ENCODE measurements at places on chromosomes 1 and 21. TPM values are rescaled to one million over a fixed set of nuclear protein-coding genes. Genes with fewer than 3 reads are reported as not detected.

The LINGO4 gene
- not detected for total RNA-seq

The GJB4 gene
- 5.8 TPM for total RNA-seq

The CAMSAP2 gene
- total RNA-seq = 40.3 TPM

The RAB25 gene
- 129 TPM for total RNA-seq

The LIPI gene
- total RNA-seq = not detected

The HJV gene
- not detected for total RNA-seq

The SLAMF9 gene
- total RNA-seq = 0.94 TPM

The PAQR7 gene
- 30.2 TPM for total RNA-seq

DNA sequence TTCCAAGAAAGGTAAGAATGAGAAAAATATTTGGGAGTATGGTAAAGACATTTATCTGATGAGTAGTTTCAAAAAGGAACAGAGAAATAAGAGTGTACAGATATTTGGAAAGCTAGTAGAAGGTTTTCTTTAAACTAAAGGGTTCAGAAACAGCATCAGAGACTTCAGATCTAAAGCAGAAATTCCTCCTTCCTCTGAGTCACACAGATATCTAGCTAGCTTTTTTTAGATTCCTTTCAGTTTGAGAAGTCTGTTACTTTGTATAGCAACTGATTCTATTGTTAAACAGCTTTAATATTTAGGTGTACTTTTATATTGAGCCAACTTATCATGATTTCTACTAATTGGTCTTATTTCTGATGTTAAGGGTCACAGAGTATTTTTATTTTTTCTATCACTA lies 4.7 kb downstream of the AMY2B start:
- no peak for DNase-seq

- DNase-seq = no peak
Observed at GRCh38 chr1:218211241-218211640, 73.9 kb upstream of the RRP15 start.

GRCh38 chr1:181525104-181525721 lies 41.9 kb downstream of the CACNA1E start:
- DNase-seq = no peak

DNA sequence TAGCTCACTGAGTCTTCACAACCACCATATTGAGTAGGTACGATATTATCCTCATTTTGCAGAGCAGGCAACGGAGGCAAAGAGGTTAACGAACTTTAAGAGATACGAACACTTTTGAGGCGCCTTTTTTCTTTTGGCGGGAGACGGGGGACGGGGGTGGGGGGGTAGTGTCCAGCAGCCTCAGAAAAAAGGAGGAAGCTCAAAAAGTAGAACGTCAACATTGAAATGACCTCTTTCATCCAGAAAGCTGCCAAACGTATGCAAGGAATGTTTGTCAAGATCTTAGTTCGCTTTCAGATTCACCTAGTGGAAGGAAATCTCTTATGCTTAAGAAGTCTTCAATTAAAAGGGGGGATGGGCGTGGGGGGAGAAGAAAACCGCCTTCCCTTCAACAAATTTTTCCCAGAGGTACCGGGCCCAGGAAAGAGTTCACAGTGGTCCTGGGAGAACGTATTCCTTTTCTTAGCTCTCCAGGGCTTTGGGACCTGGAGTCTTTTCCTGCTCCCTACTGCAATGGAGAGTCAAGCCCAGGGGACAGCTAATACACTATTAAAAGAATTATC lies 1.1 kb upstream of the PCAT6 start:
- DNase-seq = no peak

DNA sequence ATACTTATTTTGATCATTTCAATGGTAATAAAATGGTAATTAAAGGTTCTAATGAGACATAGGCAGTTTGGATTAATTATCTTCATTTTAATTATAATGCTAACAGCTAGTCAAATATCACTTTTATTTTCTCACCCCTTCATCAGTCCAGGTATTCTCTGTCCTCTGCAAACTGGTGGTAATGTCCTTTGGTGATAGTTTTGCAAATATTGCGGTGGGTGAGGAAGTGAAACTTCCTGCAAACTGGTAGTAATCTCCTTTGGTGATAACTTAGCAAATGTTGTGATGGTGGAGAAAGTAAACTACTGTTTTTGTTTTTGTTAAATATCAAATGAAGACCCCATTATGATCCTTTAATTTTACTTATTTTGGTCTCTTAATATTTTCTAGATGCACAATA lies 209.0 kb downstream of the AMY1C start:
- no peak for DNase-seq

GRCh38 chr1:202002507-202002906 lies 7.9 kb upstream of the ELF3 start:
- no peak for DNase-seq

DNA sequence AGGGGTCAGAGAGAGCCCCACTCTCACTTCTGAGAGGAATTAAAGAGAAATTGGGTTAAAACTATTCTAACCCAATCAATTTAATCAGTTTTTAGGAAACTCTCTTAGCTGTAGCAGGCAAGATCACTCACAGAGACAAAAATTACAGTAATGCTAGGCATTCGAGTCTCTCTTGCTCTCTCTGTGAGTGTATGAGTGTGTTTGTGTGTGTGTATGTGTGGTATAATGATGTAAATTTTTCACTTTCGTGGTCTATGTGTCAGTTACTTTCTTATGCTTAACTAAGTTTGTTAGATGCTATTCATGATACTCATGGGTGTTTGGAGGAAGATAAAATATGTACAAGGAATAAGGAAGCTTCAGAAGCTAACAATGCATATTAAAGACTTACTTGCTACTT lies 131.3 kb downstream of the FASLG start:
- DNase-seq = no peak

GRCh38 chr21:17736072-17736471 lies 83.1 kb downstream of the C21orf91 start:
- no peak for DNase-seq

- DNase-seq = no peak
Observed at GRCh38 chr1:58324558-58324957, 222.0 kb downstream of the OMA1 start.

GRCh38 chr1:232980355-232980978 lies 30.1 kb downstream of the NTPCR start:
- no peak for DNase-seq

DNA sequence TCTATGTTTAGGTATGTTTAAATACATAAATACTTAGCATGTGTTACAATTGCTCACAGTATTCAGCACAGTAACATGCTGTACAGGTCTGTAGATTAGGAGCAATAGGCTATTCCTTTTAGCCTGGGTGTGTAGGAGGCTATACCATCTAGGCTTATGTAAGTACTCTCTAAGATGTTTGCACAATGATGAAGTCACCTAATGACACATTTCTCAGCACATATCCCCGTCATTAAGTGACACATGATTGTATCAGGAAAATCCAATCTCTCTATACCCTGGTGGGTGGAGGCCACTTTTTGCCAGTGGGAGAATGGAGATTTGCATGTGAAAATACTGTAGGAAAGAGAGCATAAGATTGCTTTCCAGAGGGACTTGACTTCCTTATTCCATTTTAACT lies 5.5 kb upstream of the TEDDM1 start:
- DNase-seq = no peak

GRCh38 chr1:81549588-81550127 lies 251.1 kb upstream of the ADGRL2 start:
- DNase-seq = peak; percentile 5

GRCh38 chr1:218171302-218171893 lies 113.7 kb upstream of the RRP15 start:
- DNase-seq = no peak

- no peak for DNase-seq
Observed at GRCh38 chr1:116232989-116233514, 121.9 kb downstream of the MAB21L3 start.

DNA sequence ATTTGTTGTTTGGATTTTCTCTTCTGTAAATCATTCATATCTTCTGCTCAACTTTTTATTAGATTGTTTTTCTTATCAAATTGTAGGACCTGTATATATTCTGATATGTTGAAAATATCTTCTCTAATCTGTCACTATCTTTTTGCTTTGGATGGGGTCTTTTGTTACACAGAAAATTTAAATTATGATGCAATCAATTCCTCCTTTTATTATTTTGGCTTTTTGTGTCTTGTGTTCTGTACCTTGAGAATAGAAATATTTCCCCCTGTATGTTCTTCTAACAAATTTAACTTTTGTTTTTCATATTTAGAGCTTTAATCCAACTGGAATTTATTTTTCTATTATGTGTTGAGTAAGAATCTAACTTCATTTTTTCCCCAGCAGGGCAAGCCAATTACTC lies 3.2 kb upstream of the AVPR1B start:
- DNase-seq = no peak

DNA sequence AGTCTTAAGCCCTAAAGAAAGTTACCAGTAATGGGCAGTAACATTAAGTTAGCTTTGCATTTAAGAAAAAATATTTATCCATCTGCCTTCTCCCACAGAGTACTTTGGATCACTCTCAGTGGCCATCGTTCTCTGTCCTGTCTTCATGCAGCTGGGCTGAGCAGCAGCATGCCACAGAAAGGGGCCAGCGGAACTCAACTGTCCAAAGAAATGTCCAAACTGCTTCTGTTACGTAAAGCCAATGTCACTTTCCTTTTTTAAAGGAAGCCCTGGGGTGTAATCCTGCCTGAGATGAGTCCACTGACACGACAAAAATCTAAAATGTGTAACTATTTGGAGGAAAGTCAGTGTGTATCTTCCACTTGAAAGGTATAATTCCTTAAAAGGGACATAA lies 291.6 kb downstream of the SMYD3 start:
- no peak for DNase-seq

- no peak for DNase-seq
Observed at GRCh38 chr21:27564684-27565301, 597.9 kb upstream of the ADAMTS5 start.

DNA sequence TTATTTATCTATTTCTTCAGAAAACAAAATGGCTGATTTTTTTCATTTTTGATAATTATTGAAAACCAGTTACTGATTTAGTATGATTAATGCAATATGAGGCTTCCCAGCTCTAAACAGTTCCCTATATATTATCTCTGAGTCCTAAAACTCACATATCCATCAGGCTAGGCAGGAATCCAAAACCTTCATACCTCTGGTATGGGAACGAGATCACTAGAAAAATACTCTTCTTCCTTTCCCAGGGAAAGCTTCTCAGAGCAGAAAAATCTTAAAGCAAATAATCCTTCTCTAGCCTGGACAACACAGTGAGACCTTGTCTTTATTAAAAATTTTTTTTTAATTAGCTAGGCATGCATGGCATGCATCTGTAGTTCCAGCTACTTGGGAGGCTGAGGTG lies 42.5 kb downstream of the KDM5B start:
- no peak for DNase-seq

DNA sequence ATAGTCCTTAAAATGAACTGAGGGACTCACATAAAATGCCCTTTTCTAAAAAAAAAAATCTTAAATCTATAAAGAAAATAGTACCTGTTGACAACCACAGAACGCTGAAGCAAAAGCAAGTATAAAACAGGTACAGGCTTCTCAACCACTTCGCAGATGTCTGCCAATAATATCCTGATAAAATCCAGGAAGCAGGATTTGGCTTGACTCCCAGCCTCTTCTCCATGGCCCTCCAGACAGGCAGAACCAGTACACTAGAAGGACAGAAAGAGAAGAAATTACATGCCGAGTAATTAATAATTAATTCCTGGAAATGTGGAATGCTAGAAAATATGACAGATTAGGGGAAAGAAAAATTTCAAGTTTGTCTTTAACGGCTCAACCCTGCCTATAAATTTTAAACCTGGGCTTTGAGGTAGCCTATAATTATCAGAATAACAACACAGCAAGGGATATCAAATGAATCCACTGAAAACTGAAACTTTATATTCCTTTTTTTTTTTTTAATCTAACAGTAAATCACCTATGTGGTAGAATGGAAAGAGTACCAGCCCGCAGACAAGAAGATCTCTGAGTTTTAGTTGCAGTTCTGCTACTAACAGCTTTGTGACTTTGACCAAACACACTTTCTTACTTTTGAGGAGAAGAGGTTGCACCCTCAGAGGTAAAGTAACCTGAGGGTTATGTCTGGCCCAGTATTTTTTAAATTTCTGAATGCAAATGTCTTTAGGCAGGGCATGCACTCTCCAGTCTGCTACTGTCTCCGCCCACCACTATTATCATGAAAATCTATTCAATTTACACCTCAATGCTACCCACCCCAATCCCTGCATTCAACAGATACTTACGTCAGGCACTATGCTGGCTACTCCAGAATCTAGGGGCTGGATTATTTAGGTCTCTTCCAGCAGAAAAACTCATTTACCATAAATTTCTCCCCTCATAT lies 2.7 kb downstream of the KIAA0319L start:
- no peak for DNase-seq

DNA sequence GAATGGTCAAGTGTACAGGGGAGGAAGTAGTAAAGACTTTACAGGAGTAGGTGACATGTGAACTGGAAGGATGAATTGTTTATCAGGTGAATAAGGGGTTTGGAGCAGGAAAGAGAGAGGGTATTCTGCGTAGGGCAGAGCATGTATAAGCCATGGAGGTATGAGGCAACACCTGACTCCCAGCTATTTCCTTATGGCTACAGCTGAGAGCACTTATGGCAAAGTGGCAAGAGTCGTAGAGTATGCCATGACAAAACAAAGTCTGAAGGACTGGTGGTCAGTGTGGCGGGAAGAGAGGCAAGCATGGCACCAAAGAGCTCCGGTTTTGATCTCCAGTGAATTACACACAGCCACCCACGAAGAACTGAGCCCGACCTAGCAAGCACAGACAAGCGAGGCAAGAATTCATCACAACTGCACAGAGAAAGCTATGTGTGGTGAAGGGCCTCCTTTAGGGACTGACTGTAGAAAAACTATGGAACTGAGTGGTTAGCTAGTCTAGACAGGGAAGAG lies 9.0 kb upstream of the ELOVL1 start:
- no peak for DNase-seq

DNA sequence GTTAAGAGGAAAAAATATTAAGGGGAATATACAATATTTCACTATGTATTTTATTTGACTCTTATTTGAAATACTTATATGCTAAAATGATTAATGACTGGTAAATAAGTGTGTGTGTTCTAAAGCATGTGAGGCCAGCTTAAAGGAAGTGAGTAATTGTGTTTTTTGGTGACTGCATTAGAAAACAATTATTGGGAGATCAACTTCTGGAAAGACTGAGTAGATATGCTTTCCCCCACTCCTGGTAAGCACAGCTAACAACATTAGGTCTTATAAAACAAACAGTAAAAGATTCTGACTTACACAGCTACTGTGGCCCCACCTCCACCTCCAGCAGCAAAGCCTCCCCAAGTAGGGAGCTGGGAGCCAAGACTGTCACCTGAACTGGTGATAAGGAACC lies 403.0 kb downstream of the SRGAP2C start:
- DNase-seq = peak; percentile 70

DNA sequence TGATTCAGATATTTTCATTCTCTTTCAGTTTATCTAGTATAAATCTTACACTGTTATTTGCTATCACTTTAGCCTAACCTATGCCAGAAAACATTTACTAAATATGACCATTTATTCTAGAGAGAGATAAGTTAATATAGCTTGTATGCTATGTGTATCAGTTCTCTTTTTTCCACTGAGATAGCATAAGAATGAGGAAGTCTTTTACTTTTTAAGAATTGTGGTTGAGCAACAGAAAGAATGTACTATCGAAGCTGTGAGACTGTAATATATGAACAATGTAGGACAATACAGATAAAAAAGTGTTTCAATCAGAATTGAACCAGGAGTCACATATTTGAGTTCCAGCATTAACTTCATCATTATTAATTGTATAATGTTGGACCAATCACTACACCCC lies 479.9 kb upstream of the PLXNA2 start:
- no peak for DNase-seq

- no peak for DNase-seq
Observed at GRCh38 chr1:222583079-222583478, 6.7 kb downstream of the TAF1A start.

Data from PC-9 (cell line).